ENCODE measurements at places on chromosomes 3 and 15. TPM values are rescaled to one million over a fixed set of nuclear protein-coding genes. Genes with fewer than 3 reads are reported as not detected.
A peak's percentile ranks its signal among the peaks of the same experiment; 100 is the strongest.

- H3K4me3 ChIP-seq: no peak overlapping the region
- no peak for DNase-seq
- H3K36me3 ChIP-seq: peaks cover 22% of the 10 kb centered on the region
- H3K4me1 ChIP-seq: no peaks in the 10 kb centered on the region
These were observed 7.4 kb downstream of the ZIC4 start for GRCh38 chr3:147398813-147399534.

FANCD2OS gene
- not detected for polyA plus RNA-seq

GRCh38 chr3:54342676-54343075, 220.3 kb downstream of the CACNA2D3 start:
- DNase-seq: no peak
- peaks cover 4% of the 10 kb centered on the region for H3K4me1 ChIP-seq
- no peak overlapping the region for H3K27ac ChIP-seq
- no peaks in the 10 kb centered on the region for H3K27me3 ChIP-seq

DNA sequence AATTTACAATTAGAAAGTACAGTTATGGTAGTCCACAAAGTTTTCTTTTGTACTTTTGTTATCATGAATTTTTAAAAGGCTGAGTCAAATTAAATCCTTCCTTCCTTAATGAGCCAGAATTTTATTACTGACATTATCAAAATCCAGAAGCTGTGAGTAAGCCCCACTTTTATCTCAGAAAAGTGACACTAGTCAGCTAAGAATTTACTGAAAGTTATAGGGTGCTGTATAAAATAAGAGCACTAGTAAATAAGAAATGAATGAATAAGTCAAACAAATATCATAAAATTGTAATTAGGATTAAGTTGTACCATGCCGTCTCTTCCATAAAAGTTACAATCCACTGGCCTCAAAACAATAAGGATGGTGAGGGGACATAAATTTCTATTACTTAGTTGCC, 15.3 kb downstream of the PLOD2 start:
- H3K4me3 ChIP-seq: no peak overlapping the region
- H3K27me3 ChIP-seq: no peaks in the 10 kb centered on the region
- no peaks in the 10 kb centered on the region for H3K36me3 ChIP-seq

KNL1 gene
- polyA plus RNA-seq: 2.1 TPM

DNA sequence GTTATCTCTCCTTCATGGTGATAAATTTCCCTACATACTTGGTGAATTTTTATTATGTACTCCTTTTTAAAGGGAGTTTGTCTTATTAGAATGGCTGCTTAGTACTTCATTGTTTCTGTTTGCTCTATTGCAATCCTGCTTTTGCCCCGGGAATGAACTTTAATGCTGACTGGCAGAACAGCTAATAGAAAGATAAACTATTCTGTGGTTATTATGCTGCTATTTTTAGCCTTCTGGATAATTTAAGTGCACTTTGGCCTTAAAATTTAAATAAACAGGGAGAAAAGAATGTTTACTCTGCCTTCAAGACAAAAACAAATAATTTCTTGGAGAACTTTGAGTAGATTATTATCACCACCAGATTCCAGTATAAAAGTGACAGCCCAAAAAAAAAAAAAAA, 413.8 kb upstream of the CCDC54 start:
- no peak for DNase-seq
- no peaks in the 10 kb centered on the region for H3K36me3 ChIP-seq
- H3K4me3 ChIP-seq: no peak overlapping the region
- H3K27me3 ChIP-seq: no peaks in the 10 kb centered on the region
- no peak overlapping the region for H3K27ac ChIP-seq

- peaks cover 6% of the 10 kb centered on the region for H3K36me3 ChIP-seq
- no peak overlapping the region for H3K27ac ChIP-seq
- H3K4me3 ChIP-seq: no peak overlapping the region
- no peak for DNase-seq
These were observed 112.2 kb upstream of the PLXNA1 start for GRCh38 chr3:126870608-126871210.

GRCh38 chr3:46485779-46486175, 12.0 kb upstream of the RTP3 start:
- H3K27me3 ChIP-seq: peaks cover 9% of the 10 kb centered on the region
- H3K4me3 ChIP-seq: no peak overlapping the region
- H3K36me3 ChIP-seq: no peaks in the 10 kb centered on the region
- peaks cover 6% of the 10 kb centered on the region for H3K4me1 ChIP-seq
- no peak for DNase-seq
- H3K27ac ChIP-seq: no peak overlapping the region

GRCh38 chr3:149621218-149622005, 36.4 kb downstream of the WWTR1 start:
- no peaks in the 10 kb centered on the region for H3K4me1 ChIP-seq
- H3K4me3 ChIP-seq: no peak overlapping the region
- peaks cover 25% of the 10 kb centered on the region for H3K27me3 ChIP-seq
- DNase-seq: no peak
- peaks cover 4% of the 10 kb centered on the region for H3K36me3 ChIP-seq
- H3K27ac ChIP-seq: no peak overlapping the region

DNA sequence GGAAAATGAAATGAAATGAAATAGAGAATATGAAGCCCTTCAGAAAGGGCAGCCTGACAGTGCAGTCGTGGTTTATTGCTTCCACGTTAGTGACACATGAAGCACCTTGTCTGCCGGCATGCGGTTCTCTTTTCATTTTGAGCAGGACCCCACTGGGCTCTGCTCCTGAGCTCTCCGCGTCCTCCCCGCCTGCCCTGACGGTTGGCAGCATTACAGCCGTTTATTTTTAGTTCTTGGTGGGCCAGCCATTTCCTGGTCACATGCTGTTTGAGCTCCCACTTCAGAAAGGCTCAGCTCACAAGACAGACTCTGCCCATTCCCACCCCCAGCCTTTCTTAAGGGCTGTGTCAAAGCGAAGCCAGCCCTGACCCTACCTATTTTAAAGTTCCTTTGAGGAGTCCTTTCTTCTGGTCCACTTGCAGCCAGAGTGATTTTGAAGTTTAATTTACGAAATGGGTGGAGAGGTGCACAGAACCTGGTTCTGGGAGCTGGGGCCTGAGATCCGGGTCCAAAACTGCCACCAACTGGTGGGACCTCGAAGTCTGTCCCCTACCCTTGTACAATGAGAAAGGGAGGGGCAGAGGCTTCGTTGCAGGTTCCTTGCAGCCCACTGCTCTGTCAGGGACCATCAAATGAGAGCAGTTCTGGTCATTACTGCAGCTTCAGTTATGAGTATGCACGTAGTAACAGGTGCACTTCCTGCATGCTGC, 60.1 kb downstream of the MGLL start:
- H3K4me1 ChIP-seq: peaks cover 20% of the 10 kb centered on the region
- no peak overlapping the region for H3K27ac ChIP-seq
- H3K27me3 ChIP-seq: peaks cover 5% of the 10 kb centered on the region
- H3K4me3 ChIP-seq: peak overlapping the region; percentile 66
- H3K36me3 ChIP-seq: no peaks in the 10 kb centered on the region
- DNase-seq: no peak

- H3K36me3 ChIP-seq: no peaks in the 10 kb centered on the region
- H3K27me3 ChIP-seq: no peaks in the 10 kb centered on the region
- DNase-seq: peak; percentile 85
- peak within 1 kb of the TSS; percentile 93 for H3K4me3 ChIP-seq
- H3K27ac ChIP-seq: peak within 1 kb of the TSS; percentile 94
These were observed at the start of gene ABHD6 for GRCh38 chr3:58237238-58237940. TSS of gene ABHD6 (plus strand) at chr3:58237792. CDS start at chr3:58256587, 18,795 bp downstream.

GRCh38 chr3:150721285-150722130, 17.8 kb upstream of the ERICH6 start:
- no peak overlapping the region for H3K27ac ChIP-seq
- peak; percentile 65 for DNase-seq
- no peaks in the 10 kb centered on the region for H3K27me3 ChIP-seq
- H3K4me1 ChIP-seq: no peaks in the 10 kb centered on the region
- no peak overlapping the region for H3K4me3 ChIP-seq

C3orf70 gene
- polyA plus RNA-seq: not detected

- no peak overlapping the region for H3K27ac ChIP-seq
- H3K27me3 ChIP-seq: no peaks in the 10 kb centered on the region
- peaks cover 78% of the 10 kb centered on the region for H3K4me1 ChIP-seq
- H3K4me3 ChIP-seq: no peak overlapping the region
These were observed 45.7 kb downstream of the CHSY1 start for GRCh38 chr15:101206176-101206591.

GABRB3 gene
- polyA plus RNA-seq: not detected

GRCh38 chr15:101390462-101390861, 95.4 kb upstream of the SNRPA1 start:
- H3K27me3 ChIP-seq: peaks cover 46% of the 10 kb centered on the region
- H3K27ac ChIP-seq: no peak overlapping the region
- no peak overlapping the region for H3K4me3 ChIP-seq

C3orf49 gene
- not detected for polyA plus RNA-seq

ZNF385D gene
- not detected for polyA plus RNA-seq

FETUB gene
- polyA plus RNA-seq: not detected

DNA sequence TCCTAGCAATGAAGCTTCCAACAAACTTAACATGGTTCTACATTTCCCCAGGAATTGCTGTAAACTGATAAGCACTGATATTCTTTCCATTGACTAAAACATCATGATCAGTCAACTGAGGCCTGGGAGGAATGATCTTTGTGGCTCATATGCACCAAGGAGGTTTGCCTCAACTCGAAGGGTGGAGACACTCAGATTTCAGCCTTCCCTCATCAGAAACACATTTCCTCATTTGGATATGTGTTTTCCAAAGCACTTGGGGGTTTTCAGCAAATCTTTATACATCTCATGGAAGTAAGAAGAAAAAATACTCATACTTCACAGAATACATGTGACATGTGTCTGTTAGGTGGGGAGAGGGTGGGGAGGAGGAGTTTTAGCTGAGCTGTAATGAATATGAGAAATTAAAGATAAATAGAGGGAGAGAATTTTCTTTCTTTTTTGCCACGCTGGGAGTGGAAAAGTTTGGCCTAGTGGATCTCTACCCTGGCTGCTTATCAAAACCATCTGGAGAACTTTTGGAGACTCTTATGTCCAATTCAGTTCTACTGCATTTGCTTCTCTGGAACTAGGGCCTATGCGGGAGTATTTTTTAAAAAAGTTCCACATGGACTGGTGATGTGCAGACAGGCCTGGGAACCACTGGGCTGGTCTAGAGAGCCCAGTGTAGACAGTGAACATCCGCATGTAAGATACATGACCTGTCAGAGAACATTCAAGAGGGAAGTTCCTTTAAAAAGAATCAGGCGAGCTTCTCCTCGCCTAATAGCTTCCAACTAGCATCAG, 301.0 kb upstream of the ICE2 start:
- no peak for DNase-seq
- peaks cover 5% of the 10 kb centered on the region for H3K27me3 ChIP-seq
- H3K36me3 ChIP-seq: no peaks in the 10 kb centered on the region
- no peaks in the 10 kb centered on the region for H3K4me1 ChIP-seq
- H3K4me3 ChIP-seq: no peak overlapping the region
- no peak overlapping the region for H3K27ac ChIP-seq

LOXL1 gene
- polyA plus RNA-seq: not detected

NMB gene
- 8.2 TPM for polyA plus RNA-seq

GRCh38 chr3:69142090-69142489, 19.7 kb upstream of the LMOD3 start:
- no peak overlapping the region for H3K27ac ChIP-seq

PLSCR2 gene
- polyA plus RNA-seq: not detected

EFCC1 gene
- polyA plus RNA-seq: not detected

GRCh38 chr3:36679384-36680200, 84.8 kb downstream of the DCLK3 start:
- no peaks in the 10 kb centered on the region for H3K4me1 ChIP-seq
- peaks cover 16% of the 10 kb centered on the region for H3K36me3 ChIP-seq
- H3K4me3 ChIP-seq: peak overlapping the region; percentile 59
- H3K27me3 ChIP-seq: no peaks in the 10 kb centered on the region

SYNPR gene
- not detected for polyA plus RNA-seq

DNA sequence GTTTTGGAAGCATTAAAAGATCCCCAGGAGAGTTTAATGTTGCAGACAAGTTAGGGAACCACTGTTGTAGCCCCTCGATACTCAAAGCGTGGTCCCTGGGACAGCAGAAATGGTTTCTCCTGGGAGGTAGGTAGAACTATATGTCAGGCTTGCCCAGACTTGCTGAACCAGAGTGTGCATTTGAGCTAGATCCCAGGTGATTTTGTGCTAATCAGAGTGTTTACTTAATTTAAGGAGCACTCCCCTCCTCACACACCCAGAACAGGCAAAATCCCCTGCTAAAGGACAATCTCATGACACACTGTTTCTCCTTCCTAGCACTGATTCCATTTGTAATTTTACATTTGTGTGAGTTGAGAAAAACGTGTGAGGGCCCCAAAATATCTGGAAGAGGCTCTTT, 24.3 kb downstream of the LMCD1 start:
- H3K27me3 ChIP-seq: no peaks in the 10 kb centered on the region
- no peaks in the 10 kb centered on the region for H3K36me3 ChIP-seq
- H3K27ac ChIP-seq: no peak overlapping the region
- DNase-seq: no peak

IL1RAP gene
- polyA plus RNA-seq: 3.1 TPM

DNA sequence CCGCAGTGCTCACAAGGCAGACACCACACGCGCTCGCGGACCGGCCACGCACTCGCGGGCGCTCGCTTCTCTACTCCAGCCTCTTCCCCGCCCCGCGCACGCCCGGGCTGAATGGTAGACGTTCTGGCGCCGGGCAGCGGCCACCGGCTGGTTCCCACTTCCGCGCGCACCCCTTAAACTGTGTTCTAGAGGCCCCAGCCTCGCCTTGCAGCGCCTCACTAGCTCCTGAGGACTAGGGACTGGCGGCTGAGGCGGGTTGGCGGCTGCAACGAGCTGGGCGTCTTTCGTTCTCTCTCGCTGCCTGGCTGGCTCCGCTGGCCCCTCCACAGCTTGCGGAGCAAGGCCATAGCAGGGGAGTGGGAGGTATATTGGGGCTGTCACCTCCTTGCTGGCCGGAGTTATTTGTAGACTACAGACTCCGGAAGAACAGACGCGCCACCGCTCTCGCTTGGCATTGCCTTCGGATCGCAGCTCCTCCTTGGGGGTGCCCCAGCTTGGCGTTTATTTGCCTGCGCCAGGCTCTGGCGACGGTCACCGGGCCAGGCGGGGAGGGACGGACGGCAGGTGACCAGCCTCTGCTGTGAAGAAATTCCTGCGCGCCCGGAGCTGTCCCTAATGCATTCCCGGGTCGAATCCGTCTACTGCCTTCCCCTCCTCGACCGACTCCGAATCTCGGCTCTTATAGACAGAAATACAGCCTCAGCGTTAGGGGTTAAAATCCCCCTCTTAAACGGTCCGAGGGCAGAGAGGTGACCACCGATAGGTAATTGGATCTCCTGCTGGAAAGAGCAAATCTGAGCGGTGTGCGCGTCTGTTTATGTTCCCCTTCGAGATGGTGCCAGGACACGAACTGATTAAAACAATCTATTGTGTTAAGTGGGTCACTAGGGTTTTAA, 1.3 kb downstream of the GREM1 start:
- no peaks in the 10 kb centered on the region for H3K36me3 ChIP-seq
- H3K27ac ChIP-seq: no peak overlapping the region
- no peak for DNase-seq
- peak overlapping the region; percentile 74 for H3K4me3 ChIP-seq
- peaks cover 69% of the 10 kb centered on the region for H3K27me3 ChIP-seq

DNA sequence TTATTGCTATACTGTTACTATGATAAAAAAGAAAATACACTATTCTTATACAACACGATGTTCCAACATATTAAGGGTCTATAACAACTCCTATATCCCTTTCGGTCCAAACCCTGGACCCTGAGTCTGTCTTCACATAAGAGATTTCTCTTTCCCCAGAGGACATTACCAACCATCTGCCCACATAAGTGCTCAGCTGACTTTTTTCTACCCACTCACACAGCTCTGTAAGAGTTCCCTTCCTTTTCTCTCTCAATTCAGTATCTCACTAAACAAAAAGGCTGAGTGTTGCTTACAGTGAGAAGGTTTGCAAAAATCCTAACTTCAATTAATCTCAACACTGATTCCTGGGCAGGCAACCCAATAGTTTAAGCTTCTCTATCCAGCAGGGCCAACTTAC, 30.5 kb downstream of the ITGB5 start:
- H3K36me3 ChIP-seq: no peaks in the 10 kb centered on the region
- no peaks in the 10 kb centered on the region for H3K4me1 ChIP-seq
- peaks cover 37% of the 10 kb centered on the region for H3K27me3 ChIP-seq
- no peak overlapping the region for H3K27ac ChIP-seq
- no peak overlapping the region for H3K4me3 ChIP-seq
- DNase-seq: no peak

Data from naive B cell (primary cell).